ENCODE measurements at places on chromosomes 7 and 10. TPM values are rescaled to one million over a fixed set of nuclear protein-coding genes. Genes with fewer than 3 reads are reported as not detected.

Gene ZNF394
- 28.4 TPM for total RNA-seq

Gene EN2
- total RNA-seq: 0.09 TPM

Gene LIPN
- not detected for total RNA-seq

Gene HMX2
- total RNA-seq: not detected

Gene FZD1
- 2.2 TPM for total RNA-seq

Gene CYP3A4
- not detected for total RNA-seq

Gene SCIN
- total RNA-seq: 0.09 TPM

Gene HOGA1
- total RNA-seq: 0.09 TPM

Gene SLC16A9
- total RNA-seq: 0.19 TPM

Gene TCF7L2
- total RNA-seq: 4.9 TPM

Gene WNT16
- not detected for total RNA-seq

Gene HTR7
- total RNA-seq: 0.47 TPM

Gene ELFN1
- total RNA-seq: 1.2 TPM

Gene GSAP
- total RNA-seq: 2.8 TPM

Gene TOMM7
- total RNA-seq: 226 TPM

Gene CYP3A7
- total RNA-seq: not detected

Gene SLC13A4
- total RNA-seq: not detected

Gene MYO1G
- under 0.01 TPM for total RNA-seq

Gene GLI3
- total RNA-seq: 3.5 TPM

Gene LEP
- total RNA-seq: under 0.01 TPM

Gene PDE6C
- total RNA-seq: not detected

Gene NUTM2E
- total RNA-seq: not detected

Gene BAG3
- total RNA-seq: 12.4 TPM

Gene NPVF
- total RNA-seq: not detected

Gene DIP2C
- total RNA-seq: 5.0 TPM

Gene FGL2
- 3.1 TPM for total RNA-seq

Gene OR2A12
- total RNA-seq: not detected

Gene MMP21
- under 0.01 TPM for total RNA-seq

Gene LLCFC1
- not detected for total RNA-seq

Gene LIPF
- total RNA-seq: not detected

Gene TACC2
- total RNA-seq: 10.5 TPM

Gene PRSS2
- not detected for total RNA-seq

Gene FAM131B
- 1.4 TPM for total RNA-seq

Gene WASHC2C
- total RNA-seq: 35.4 TPM

Gene TRIM50
- not detected for total RNA-seq

Measured in endothelial cell of coronary artery (primary cell).